ENCODE measurements at places on chromosomes 5 and 9. TPM values are rescaled to one million over a fixed set of nuclear protein-coding genes. Genes with fewer than 3 reads are reported as not detected.

DNA sequence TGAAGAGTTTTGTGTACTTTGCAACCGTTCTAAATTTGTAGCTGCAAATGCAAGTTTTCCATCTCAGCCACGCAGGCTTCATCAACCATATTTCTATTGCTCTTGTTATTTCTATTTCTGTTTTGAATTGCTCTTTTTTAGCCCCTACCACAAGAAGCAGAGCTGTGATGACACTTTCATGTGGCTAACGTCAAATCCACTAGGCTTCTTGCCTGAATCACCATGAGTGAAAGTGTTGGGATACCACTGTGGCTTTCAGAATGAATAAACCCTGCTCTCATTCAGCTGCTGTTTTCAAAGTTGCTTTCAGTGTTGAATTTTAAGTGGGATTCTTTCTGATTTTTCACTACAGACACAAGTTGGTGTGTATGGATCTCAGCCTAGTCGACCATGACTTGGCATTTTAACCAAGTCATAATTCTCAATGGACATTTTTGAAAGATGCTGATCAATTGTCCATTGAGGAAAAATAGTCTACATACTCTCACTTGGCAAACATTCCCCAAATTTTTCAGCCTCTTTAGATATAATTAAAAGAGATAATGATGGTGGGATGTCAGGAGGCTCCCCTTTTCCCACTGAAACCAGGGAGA is 41.0 kb upstream of the MTAP start:
- peaks cover 60% of the 10 kb centered on the region for H3K27me3 ChIP-seq
- H3K27ac ChIP-seq, result peak overlapping the region; percentile 76
- H3K36me3 ChIP-seq, result peaks cover 8% of the 10 kb centered on the region
- DNase-seq, result no peak
- peak overlapping the region; percentile 68 for H3K4me3 ChIP-seq
- H3K4me1 ChIP-seq, result peaks cover 23% of the 10 kb centered on the region

GRCh38 chr5:96709152-96709821 is 47.1 kb downstream of the CAST start:
- no peaks in the 10 kb centered on the region for H3K27me3 ChIP-seq
- H3K27ac ChIP-seq, result no peak overlapping the region
- DNase-seq, result no peak
- peaks cover 10% of the 10 kb centered on the region for H3K4me1 ChIP-seq
- H3K4me3 ChIP-seq, result no peak overlapping the region
- peaks cover 25% of the 10 kb centered on the region for H3K36me3 ChIP-seq

- DNase-seq, result no peak
- no peak overlapping the region for H3K27ac ChIP-seq
- no peaks in the 10 kb centered on the region for H3K27me3 ChIP-seq
- peaks cover 7% of the 10 kb centered on the region for H3K4me1 ChIP-seq
Observed at GRCh38 chr5:95382801-95383200, 8.4 kb upstream of the FAM81B start.

Gene ENG
- total RNA-seq, result 19.7 TPM

- no peak for DNase-seq
- no peak overlapping the region for H3K27ac ChIP-seq
- peaks cover 3% of the 10 kb centered on the region for H3K27me3 ChIP-seq
- H3K4me3 ChIP-seq, result no peak overlapping the region
Observed at GRCh38 chr9:21688108-21689102, 114.0 kb upstream of the MTAP start.

GRCh38 chr5:157497875-157498611 is 38.0 kb downstream of the NIPAL4 start:
- H3K27ac ChIP-seq, result no peak overlapping the region
- H3K4me1 ChIP-seq, result peaks cover 19% of the 10 kb centered on the region
- DNase-seq, result no peak
- H3K4me3 ChIP-seq, result no peak overlapping the region
- H3K36me3 ChIP-seq, result peaks cover 38% of the 10 kb centered on the region

GRCh38 chr5:24530906-24531305 is 113.9 kb downstream of the CDH10 start:
- no peak overlapping the region for H3K27ac ChIP-seq
- no peaks in the 10 kb centered on the region for H3K36me3 ChIP-seq
- DNase-seq, result no peak
- no peaks in the 10 kb centered on the region for H3K4me1 ChIP-seq

Gene FOXD4L5
- 0.19 TPM for total RNA-seq

DNA sequence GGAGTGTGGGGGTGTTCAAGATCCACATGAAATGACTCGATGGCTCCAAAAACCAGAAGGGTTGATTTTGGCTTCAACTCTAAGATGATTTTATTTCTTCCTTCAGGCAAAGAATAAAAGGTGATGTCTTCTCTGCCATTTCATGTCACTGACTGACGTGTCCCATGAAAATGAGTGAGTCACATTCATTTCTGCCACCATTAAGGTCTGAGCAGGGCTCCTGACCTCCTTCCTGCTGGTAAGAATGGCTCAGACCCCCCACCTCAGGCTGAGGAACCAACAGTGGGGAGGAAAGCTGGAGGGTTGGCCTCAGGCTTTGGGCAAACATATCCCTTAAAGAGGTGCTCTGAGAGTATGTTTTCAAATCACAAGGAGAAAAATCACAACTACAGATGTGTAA is 53.9 kb upstream of the ZNF354A start:
- H3K27me3 ChIP-seq, result no peaks in the 10 kb centered on the region
- no peak for DNase-seq
- no peaks in the 10 kb centered on the region for H3K4me1 ChIP-seq
- H3K36me3 ChIP-seq, result no peaks in the 10 kb centered on the region
- no peak overlapping the region for H3K4me3 ChIP-seq
- no peak overlapping the region for H3K27ac ChIP-seq

DNA sequence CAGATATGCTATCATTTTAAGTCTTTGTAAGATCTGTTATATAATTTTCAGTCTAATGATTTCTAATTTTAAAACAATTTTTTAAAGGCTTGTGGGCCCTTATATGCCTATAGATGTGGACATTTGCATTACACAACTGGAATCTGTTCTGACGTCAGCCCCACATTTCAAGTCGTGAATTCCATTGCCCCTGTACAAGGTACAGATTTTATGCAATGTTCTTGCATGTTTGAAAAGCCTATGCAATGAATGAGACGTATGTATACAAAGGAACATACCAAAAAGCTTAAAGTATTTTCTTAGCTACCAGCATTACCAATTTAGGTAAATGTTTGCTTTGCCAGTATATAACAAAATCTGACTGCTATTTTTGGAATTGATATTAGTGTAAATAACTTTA is 77.2 kb downstream of the ITGA1 start:
- peaks cover 2% of the 10 kb centered on the region for H3K27me3 ChIP-seq
- H3K36me3 ChIP-seq, result no peaks in the 10 kb centered on the region
- H3K4me1 ChIP-seq, result no peaks in the 10 kb centered on the region
- no peak overlapping the region for H3K4me3 ChIP-seq
- H3K27ac ChIP-seq, result no peak overlapping the region

GRCh38 chr5:73565969-73566547 is 515 bp downstream of the UTP15 start:
- H3K4me1 ChIP-seq, result peaks cover 19% of the 10 kb centered on the region
- H3K27ac ChIP-seq, result peak overlapping the region; percentile 98
- no peaks in the 10 kb centered on the region for H3K27me3 ChIP-seq
- DNase-seq, result no peak
- peaks cover 7% of the 10 kb centered on the region for H3K36me3 ChIP-seq
- H3K4me3 ChIP-seq, result peak overlapping the region; percentile 89

Gene CAPSL
- total RNA-seq, result not detected
